ENCODE measurements at places on chromosomes 5 and 9.

GRCh38 chr5:12611132-12611531 is 706.9 kb upstream of the CTNND2 start:
- no peak for DNase-seq

- no peak for DNase-seq
Observed at GRCh38 chr9:73183917-73184861, 32.5 kb downstream of the ANXA1 start.

GRCh38 chr5:153674356-153674755 is 183.9 kb downstream of the GRIA1 start:
- DNase-seq = no peak

- no peak for DNase-seq
Observed at GRCh38 chr5:159021136-159021900, 78.4 kb downstream of the EBF1 start.

GRCh38 chr9:38141746-38142591 is 72.9 kb upstream of the SHB start:
- DNase-seq = no peak

DNA sequence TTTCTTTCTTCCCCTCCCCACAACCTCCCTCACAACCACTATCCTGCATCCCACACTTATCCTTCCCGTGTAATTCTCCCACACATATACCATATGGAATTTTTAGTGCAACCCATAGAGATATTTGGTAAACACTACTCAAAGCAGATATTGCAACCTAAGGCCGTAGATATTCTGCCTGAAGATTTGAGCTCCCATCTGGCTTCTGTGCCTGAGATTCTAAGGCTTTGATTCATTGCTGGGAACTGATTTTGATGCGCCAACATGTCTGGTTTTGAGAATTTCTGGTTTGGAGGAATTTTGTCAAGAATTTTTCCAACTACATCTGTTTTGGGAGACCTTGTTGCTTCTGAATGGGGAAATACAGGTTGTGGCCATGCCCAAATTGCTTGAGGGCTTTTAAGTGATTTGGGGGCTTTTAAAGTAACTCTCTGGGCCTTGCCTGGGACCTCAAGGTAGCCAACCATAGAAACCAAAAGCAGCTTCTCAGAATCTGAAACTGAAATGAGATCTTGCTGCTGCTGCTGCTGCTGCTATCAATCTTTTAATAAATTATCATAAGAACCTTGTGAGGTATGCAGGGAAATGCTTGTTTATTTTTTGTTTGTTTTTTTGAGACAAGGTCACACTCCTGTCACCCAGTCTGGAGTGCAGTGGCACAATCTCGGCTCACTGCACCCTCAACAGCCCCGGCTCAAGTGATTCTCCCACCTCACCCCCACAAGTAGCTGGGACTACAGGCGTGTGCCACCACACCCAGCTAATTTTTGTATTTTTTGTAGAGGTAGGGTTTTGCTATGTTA is 36.2 kb downstream of the PLAC8L1 start:
- DNase-seq = no peak

DNA sequence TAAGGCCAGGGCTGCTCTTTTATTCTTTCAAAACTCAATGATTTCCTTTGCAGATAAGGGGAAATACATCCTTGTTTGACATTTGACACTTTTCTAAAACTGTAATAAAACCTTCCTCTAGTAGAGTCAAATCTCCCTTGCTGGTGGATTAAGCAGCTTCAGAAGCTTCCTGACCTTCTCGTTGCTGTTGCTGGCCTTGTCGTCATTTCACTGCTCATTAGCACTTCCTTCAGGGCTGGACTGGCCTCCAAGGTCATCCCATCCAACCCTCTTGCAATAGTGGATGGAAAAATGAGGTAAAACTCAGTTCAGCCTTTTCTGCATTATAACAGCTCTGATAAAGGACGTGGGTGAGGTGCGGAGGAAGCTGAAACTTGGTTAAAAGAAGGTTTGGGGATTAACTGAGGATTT is 1.1 kb upstream of the ADAMTSL1 start:
- DNase-seq = no peak

DNA sequence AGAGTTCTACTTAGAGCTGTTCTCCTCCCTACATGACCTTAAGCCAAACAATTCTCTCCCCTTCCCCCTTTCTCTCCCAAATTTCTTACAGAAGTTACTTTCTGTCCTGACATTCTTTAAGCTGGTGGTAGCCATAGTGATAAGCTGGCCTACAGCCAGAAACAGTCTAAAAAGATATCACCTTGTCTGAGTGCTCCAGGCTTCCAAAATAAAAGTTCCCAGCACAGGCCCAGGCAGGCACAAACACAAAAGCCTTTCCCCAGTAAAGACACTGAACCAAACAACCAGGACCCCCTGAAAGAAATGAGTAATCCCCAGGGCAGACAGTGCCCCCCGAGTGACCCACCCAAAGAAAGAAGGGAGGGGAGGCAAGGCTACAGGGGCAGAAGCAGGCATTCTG is 19.2 kb downstream of the SIL1 start:
- DNase-seq = peak; percentile 27

Data from frontal cortex (tissue), 4 donors.